ENCODE measurements at places on chromosomes 11 and 22.
A peak's percentile ranks its signal among the peaks of the same experiment; 100 is the strongest.

DNA sequence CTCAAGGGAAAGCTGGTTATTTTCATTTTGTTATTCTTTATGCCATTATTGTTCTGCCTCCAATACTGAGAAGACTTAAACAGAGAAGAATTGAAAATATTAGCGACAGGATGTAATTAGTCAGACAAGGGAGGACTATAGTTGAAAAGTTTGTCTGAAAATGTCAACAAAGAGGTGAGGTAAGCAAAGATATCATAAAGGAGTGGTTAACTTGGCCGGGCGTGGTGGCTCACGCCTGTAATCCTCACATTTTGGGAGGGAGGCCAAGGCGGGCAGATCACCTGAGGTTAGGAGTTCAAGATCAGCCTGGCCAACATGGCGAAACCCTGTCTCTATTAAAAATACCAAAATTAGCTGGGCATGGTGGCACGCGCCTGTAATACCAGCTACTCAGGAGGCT is 4.1 kb upstream of the HYLS1 start:
- DNase-seq = no peak

- DNase-seq = no peak
These were observed 417.0 kb upstream of the DDI1 start for GRCh38 chr11:103619480-103619879.

GRCh38 chr11:104965735-104966134 is 2.6 kb downstream of the CASP4 start:
- no peak for DNase-seq

DNA sequence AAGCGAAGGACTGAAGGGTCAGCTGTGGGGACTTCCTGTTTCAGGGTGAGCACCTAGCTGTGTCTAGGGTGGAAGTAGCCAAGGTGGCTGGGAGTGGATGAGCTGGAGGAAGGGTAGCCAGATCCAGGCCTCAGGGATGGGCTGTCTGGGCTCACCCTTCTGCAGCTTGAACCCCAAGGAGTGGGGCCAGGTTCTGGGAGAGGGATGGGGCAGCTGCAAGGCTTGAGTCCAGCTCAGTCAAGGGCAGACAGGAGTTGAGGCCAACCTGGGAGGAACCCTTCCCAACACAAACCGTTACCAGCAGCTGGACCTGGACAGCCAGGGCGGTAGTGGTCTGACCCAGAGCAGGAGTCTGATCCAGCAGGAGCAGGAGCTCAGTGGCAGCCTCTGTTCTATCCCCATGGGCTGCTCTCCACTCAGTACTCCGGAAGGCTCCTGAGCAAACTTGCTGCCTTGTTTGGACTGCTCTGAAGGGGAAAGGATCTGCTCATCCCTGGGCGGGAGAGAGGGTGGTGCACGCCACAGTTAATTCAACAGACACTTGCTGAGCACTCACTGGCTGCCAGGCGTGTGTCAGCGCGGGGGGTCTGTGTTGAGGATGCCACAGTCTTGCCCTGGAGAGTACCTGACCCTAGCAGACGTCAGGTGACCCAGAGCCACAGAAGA is 53.8 kb upstream of the THY1 start:
- peak; percentile 38 for DNase-seq

DNA sequence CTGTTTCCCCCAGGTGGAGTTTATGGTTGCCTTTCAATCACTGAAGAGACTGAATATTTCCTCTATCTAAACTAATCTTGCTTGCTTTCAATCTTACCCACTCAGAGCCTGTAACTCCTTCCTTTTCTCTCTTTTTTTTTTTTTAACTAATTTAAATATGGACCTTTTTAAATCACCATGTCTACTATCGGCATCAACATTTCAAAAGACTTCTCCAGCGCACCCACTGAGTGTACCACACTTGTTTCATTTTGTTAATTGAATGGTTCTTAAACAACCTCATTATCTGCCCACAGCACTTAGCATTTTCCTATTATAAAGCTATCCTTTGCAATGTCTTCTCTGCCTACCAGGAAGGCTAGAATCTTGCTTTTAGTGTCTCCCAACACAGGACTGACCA is 1212.5 kb downstream of the LRRC4C start:
- DNase-seq = no peak

All from right forelimb (tissue), 1 donor.